ENCODE measurements at places on chromosomes 4 and X.

GRCh38 chr4:159444678-159445077 is 341.8 kb downstream of the RAPGEF2 start:
- DNase-seq = no peak

DNA sequence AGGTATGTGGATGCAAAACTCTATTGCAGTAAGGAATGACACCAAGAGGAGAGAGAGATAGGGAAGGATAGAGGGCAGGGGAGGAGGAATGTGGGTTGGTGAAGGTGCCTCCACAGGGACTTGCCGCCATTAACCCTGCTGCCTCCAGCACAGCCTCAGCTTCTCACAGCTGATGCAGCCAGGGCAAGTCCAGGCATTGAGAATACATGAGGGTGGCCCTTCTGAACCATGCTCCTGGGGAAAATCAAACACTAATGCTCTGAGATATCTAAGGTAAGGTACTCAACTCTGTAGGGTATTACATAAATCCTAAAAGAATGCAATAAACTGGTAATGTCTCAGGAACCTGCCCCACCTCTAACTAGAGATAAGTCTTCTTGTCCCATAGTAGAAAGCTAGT is 28.7 kb downstream of the UGT2B7 start:
- no peak for DNase-seq

DNA sequence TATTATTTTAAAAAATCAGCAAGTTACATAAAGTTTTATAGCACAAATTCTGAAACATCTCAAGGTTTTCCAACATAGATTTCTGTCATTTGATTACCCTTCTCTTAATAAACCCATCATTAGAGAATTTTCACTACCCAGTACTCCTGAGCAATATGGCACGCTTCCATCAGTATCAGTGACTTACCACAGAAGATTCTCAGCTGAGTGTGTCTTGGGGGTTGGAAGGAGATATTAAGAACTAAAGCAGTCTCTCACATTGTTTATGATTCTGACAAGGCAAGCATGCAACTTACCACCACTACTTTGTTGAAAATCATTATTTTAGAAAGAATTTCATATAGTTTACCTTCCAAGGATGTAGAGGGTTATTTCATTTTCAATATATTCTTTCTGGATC is 67.7 kb downstream of the INPP4B start:
- DNase-seq = no peak

DNA sequence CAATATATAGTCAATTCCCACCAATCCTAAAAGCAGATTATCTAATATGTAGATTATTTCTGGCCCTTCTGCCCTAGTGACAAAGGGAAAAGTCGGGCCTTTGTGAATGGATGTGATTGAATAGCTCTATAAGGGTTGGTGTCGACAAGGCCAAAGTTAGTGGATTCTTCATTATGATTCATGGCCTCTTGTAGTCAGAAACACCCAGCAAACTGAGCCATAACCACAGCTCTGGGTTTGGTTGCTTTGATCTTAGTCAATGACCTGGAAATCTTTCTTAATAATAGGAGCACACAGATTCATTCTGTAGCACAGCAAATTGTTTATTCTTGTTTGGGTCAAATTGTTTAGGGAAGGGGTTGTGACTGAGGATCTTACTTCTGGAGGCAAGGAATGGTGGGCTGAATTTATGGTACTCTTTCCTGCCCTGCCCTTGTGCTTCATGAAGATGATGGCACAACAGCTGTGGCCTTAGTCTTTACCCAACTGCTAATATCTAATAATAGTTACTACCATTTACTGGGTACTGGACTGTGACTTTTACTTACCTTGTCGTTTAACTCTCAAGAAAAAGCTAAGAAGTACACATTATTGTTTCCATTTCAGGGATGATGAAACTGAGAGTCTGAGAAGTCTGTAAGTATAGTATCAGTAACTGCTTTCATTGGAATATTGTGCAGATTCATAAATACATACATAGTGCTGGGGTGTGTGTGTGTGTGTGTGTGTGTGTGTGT is 74.0 kb downstream of the AFF2 start:
- DNase-seq = no peak
